ENCODE measurements at places on chromosomes 1 and 21.
A peak's percentile ranks its signal among the peaks of the same experiment; 100 is the strongest.

DNA sequence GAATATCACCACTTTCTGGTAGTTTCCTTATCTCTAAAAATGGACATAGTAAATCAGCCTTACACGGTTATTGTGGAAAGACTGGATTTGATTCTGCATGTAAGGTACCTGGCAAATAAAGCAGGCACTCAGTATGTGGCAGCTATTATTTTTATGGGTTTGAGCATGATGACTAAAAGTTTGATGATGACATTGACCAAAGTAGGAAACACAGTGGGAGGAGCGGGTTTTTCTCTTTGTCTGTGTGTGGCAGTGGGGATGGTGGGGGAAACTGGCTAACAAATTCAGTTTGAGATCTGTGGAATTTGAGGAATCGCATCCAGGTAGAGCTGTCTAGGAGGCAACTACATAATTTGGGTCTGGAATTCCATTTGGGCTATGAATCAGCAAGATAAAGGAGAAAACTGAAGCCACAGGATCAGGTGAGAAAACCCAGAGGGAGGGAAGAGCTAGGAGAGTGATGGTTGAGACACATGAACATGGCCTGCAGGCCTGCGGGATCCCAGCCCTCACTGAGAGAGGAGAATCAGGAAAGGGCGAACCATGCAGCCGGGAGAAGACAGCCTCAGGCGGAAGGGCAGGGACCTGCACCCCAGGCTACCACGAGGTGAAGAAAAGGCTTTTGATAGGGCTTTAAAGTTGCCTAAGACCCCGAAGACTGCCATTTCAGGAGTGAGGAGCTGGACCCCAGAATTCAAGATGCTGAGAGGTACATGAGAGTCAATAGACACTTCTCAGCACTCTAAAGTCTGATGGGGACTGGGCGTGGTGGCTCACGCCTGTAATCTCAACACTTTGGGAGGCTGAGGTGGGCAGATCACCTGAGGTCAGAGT, 52.2 kb downstream of the MEF2D start:
- DNase-seq: no peak

- DNase-seq: no peak
Observed at GRCh38 chr1:11880911-11881748, 22.4 kb upstream of the NPPB start.

GRCh38 chr1:53766194-53766742, 27.3 kb upstream of the GLIS1 start:
- no peak for DNase-seq

GRCh38 chr1:233940908-233941307, 36.4 kb downstream of the SLC35F3 start:
- no peak for DNase-seq

DNA sequence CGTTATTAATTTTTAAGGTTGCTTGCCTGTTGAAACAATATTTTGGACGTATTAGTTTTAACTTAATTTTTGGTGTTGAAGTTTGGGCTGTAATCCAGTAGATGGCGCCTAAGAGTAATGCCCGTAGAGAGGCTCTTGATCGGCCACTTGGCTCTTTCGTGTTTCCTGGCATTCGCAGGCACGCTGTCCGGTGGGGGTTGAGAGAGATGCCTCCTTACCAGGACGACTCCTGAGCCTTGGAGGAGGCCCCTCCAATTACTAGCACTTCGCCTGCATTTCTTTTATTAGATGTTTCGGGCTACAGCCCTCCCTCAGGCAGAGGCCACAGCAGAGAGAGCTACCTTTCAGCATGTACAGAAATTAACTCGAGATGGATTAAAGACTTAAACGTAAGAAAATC, 12.0 kb downstream of the OR2M4 start:
- DNase-seq: no peak

DNA sequence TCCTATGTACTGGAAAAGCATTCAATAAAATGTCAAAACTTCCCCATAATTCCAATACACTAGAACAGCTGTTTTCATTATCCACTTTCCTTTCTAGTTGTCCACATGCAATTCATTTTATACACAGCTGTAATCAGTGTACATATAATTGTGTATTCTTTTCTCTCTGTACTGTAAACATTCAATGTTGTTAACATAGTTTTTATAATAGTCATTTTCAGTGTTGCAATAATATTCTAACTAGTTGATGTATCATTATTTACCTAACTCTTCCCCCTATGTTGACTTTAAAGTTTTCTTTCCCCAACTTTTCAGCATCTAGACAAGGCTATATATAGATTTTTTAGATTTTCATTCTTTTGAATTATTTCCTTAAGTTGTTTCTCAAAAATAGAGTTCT, 44.4 kb downstream of the DIPK1A start:
- no peak for DNase-seq

GRCh38 chr1:10541286-10541685, 66.5 kb downstream of the PEX14 start:
- DNase-seq: no peak

- DNase-seq: peak; percentile 35
Observed at GRCh38 chr21:33901412-33902288, 14.0 kb downstream of the ATP5PO start.

GRCh38 chr21:43921979-43922945, 57.2 kb downstream of the AGPAT3 start:
- peak; percentile 11 for DNase-seq

DNA sequence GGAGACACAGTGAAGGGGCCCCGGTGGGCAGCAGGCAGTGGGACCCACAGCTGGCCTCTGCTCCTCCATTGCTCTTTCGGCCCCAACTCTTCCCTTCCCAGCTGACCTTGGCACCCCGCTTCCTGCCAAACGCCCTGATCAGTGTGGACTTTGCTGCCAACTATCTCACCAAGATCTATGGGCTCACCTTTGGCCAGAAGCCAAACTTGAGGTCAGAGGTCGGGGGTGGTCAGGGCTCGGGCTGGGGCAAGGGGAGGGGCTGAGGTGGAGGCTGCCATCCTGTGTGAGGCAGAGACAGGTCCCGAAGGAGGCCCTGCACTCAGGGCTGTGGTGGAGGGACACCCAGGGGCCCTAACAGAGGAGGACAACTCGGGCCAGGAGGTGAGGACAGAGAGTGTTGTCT, 13.7 kb downstream of the PODN start:
- no peak for DNase-seq

- no peak for DNase-seq
Observed at GRCh38 chr21:26835027-26835713, 10.0 kb downstream of the ADAMTS1 start.

GRCh38 chr1:117661027-117661426, 55.2 kb downstream of the TENT5C start:
- no peak for DNase-seq

DNA sequence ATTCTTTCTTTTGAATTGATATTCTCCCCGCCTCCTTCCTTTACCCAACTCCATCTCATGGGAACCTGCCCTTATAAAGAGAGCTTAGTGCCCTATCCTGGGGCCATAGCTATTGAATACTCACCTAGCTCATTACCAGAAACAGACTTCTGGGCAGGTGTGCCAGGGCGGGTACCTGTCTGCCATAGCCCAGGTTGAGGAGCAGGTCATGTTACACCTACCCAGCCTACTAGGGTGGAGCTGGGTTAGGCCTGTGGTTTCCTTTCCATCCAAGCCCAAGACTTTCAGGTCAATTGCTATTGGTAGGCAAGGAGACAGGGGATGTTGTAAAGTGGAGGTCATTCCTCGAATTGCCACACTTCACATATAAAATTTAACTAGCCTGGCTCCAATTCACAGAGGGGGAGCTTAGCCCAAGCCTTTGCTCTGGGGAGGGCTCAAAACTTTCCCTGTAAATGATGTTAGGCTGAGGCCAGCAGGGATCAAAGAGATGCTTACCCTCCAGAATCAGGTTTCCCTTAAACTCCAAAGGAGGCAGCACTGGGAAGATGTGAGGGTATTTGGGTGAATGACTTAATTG, 87.1 kb upstream of the IPO9 start:
- no peak for DNase-seq

GRCh38 chr1:30405081-30405480, 318.3 kb downstream of the MATN1 start:
- no peak for DNase-seq

DNA sequence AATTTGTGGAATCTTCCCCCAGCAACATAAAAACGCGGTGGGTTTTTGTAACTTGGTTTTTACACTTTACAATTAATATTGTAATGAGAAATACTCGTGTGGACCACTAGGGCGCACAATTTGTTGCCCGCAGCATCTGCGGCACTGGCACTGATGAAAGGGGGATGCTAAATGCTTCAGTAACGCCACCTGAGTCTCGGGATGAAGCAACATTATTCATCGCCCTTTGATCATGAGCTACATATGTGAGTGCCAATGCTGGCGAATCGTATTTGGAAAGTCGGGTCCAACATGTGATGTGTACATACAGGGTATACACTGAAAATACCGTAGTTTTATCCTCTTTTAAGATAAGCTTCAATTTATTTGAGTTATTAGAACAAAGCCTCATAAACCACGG, 34.2 kb upstream of the COX20 start:
- DNase-seq: no peak

DNA sequence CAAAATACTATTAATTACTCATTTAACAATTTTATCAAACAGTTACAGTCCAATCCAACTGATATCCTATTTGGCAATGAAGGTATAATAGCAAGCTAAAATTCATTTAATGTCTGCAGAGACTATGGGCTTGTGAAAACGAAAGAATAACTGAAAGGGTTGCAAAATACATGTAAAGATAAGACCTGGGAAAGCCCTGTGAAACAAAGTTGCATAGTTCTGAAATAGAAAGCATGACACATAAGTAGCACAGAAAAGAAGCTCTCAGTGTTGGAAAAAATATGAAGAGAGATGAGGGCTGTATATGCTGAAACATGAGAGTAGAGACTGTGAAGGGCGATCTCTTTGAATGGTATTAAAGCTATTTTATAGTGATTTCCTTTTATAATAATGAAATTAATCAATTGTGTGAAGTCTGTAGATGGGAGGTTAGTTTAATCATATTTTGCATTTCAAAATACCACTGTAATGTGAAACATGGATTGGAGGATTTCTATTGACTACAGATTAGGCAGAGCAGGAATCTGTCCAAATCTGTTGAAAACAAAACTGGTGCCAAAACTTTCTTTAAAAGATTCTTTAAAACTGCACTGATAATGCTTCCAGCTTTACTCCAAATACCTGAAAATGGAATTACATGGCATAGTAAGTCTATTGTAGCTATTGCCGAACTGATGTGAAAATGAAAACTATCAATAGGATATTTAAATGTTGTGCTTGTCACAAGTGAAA, 1518.9 kb upstream of the B3GALT2 start:
- no peak for DNase-seq

DNA sequence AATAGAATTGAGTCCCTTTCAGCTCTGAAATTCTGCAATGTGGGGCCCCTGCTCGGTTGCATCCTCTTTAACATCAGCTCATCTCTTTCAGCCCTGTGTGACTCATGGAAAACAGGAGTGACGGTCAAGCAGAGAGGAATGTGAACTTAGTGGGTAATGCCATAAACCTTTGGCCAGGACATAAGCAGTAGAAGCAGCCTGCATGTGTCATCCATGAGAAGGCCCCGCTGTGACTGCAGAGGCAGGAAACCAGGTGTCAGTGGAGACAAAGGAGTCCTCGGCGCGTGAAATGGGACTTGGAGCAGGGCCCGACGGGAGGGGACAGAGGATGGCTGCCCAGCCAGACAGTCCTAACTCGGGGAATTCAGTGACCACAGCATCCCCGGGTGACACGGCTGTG, 21.1 kb upstream of the EPHB2 start:
- peak; percentile 26 for DNase-seq

GRCh38 chr1:224533517-224533916, 82.6 kb upstream of the CNIH3 start:
- DNase-seq: no peak

Data from fibroblast of skin of left quadriceps (primary cell).